ENCODE measurements at places on chromosomes 13 and 19.
A peak's percentile ranks its signal among the peaks of the same experiment; 100 is the strongest.

DNA sequence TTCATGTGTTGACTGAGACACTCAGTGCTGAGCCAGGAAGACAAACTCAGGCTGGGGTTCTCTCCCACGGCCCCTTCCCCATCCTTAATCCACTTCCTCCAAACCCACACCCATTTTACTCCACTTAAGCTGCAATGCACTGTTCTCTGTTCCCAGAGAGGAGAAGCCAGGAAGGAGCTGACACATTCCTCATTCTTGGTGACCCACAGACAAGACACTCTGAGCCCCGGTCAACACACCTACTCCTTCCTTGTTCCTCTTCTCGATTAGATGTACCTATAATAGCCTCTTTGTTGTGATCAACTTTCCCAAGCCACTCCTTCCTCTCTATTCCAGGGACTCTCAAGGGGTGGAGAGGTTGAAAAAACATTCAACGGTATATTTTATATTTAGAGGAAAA is 47.1 kb downstream of the INSR start:
- peak; percentile 56 for DNase-seq

- no peak for DNase-seq
These were observed 35.6 kb upstream of the SPATA13 start for GRCh38 chr13:24124789-24125476.

DNA sequence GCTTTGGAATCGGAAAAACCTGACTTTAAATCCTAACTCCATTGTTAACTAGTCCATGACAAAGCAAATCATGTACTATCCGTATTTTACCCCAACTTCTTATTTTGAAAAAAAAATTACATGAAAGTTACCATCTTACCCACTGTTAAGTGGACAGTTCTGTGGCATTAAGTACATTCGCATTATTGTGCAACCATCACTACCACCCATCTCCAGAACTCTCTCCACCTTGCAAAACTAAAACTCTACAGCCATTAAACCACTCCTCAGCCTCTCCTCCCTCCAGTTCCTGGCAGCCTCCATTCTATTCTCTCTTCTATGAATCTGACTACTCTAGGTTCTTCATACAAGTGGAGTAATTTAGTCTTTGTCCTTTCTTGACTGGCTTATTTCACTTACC is 176.5 kb downstream of the USP12 start:
- no peak for DNase-seq

DNA sequence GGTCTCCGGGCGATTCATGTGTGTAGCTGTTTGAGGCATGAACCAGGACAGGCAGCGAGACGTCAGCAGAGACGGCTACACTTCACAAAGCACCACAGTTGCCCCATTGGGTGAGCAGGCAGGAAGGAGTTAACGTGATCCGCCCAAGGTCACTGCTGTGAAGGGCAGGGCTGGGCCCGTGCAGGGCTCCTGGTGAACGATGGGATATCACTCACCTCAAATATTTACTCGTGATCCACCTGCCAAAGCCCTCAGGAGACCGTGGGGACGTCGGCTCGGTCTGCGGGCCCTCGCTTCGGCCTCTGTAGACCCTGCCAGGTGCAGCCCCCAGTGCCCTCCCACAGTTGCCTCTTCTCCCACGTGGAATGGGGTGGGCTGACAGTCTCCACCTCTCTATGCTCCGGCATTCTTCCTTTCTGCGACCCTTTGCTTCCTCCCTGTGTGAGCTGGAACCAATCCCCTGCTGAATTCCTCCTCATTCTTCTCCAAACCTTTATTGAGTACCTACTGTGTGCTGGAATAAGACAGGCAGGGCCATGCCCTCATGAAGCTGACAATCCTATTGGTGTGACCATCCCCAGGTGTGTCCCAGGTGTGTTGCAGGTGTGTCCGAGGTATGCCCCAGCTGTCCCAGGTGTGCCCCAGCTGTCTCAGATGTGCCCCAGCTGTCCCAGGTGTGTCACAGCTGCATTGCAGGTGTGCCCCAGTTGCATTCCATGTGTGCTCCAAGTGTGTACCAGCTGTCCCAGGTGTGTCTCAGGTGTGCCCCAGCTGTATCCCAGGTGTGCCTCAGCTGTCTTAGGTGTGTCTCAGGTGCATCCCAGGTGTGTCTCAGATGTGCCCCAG is 2.0 kb upstream of the GRK1 start:
- no peak for DNase-seq

DNA sequence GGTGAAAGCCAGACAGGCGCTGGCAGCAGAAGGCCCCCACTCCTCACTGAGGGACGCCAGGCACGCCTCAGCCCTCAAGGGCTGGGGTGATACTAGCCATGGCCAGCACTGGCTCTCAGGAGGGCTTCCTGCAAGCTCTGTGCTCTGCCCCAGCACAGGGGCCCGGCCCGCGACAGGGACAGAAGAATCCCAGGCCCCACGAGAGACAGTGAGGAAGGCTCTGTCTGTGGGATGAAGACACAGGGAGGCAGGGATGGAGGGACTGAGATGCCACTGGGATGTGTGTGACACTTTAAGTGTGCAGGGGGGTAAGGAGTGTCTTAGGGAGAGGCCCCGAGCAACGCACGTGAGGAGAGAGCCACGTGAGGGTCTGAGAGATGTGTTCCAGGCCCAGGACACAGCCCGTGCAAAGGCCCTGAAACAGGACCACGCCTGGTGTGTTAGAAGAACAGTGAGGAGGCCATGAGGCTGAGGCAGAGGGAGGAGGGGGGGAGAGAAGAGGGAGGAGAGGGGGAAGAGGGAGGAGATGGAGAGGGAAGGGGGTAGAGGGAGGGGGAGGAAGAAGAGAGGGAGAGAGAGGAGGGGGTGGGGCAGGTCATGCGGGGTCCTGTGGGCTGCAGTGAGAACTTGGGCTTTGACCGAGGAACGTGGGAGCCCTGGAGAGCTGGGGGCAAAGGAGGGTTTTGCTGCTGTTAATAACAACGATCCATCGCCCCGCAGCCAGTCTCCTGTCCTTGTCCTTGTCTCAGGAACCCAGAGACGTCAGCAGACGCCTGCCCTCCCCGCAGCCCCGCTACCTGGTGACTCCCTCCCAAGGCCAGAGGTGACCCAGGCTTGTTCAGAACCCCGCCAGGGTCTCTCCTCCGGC is 7.2 kb downstream of the RPL36 start:
- no peak for DNase-seq

- DNase-seq, result no peak
These were observed 121.8 kb upstream of the PCDH9 start for GRCh38 chr13:67351909-67352308.

GRCh38 chr13:92362717-92363116 is 863.9 kb upstream of the GPC6 start:
- no peak for DNase-seq

DNA sequence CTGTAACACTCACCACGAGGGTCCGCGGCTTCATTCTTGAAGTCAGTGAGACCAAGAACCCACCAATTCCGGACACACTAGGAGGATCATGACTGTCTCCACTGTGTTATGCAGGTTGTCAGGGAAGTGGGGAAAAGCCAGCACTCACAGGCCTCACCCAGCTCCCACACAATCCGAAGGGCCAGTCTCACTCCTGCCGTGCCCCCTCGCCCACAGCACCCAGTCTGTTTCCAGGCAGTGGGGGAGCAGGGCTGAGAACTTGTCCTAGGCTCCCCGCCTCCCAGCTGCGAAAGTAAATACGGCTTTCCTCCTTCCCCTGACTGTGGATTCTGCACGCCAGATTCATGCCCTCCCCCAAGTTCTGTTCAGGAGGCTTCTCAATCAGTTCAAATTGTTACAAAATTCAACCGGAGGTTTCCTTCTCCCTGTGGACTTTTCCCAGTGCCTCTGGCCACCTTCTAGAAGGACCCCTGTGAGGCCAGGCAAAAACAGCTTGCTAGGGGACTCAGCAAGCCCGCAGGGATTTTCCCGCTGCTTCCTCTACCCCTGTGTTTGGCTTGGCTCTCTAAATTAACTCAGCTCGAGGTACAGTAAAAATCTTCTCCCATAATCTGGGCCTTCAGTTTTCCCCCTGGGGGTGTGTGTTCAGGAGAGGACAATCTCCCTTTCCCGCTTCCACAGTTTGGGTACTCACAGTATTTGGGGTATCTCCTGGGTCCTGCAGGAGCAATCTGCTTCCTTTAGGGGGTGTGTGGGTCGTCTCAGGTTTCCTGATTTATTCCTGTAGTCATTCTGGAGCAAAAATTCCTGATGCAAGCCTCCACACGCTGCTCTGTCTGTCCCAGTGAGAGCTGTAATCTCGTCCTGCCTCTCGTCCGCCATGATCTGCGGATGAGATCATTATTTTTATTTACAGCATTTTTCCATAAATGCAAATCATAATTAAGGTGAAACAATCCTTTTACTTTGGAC is 899.8 kb downstream of the GPC5 start:
- no peak for DNase-seq

DNA sequence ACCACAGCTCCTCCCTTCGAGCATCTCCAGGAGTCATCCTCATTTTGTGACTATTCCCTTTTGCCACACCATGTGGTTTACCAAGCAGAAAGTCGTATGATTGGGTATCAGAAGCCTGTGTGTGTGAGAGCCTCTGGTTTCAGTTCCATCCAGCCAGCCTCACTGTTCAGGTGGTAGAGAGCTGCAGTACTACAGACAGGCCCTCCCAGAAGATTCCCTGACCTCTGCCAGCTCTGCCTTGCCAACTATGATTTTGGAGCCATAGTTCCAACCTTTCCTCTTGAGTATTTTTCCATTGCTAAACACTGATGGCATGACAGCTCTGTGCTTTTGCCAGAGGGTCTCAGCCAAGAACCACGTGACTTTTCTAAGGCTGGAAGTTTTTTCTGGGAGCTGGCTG is 82.5 kb downstream of the DHRS12 start:
- DNase-seq, result no peak

- no peak for DNase-seq
These were observed 1.3 kb downstream of the LSR start for GRCh38 chr19:35249848-35250711.

Measured in mucosa of gallbladder (tissue), 1 donor.